ENCODE measurements at places on chromosomes 6 and 20.

DNA sequence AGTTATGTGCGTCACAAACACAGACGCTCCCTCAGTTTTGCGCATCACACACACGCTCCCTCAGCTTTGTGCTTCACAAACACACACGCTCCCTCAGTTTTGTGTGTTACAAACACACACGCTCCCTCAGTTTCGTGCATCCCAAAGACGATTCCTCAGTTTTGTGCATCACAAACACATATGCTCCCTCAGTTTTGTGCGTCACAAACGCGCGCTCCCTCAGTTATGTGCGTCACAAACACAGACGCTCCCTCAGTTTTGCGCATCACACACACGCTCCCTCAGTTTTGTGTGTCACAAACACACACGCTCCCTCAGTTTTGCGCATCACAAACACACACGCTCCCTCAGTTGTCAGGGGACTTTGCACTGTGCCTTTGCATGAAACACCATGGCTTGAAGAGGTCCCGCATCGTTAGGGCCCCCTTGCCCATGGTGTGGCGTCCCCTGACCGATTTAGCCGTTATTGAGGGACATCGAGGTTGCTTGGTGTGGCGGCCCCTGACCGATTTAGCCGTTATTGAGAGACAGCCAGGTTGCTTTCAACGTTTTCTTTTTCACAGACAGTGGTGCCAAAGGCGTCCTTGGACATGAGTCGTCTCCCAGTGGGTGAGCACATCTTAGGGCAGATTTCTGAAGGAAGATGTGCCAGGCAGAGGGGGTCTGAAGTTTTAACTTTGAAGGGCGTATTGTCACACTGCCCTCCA is 28.1 kb upstream of the MYT1 start:
- DNase-seq, result no peak

DNA sequence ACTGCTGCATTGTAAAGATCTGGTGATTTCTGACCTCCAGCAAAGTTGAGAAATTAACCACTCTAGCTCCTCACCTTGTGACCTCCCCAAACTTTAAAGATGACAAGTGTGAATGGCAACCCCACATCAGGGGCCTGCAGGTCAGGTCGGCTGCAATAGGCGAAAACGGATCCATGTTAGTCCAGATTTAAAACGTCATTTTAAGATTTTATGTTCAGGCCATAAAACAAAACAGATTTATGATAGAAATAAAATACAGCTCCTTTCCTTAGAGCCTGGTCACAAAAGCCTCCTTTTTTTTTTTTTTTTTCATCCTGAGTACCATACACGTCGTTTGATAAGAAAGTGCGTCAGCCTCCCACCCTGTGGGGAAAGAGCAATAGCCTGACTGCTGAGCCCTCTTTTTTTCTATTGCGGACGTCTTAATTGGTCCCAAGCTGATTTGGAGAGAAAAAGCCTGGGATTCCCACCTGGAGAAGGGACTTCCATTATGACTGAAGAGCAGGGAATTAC is 519.2 kb upstream of the NOX3 start:
- DNase-seq, result no peak

DNA sequence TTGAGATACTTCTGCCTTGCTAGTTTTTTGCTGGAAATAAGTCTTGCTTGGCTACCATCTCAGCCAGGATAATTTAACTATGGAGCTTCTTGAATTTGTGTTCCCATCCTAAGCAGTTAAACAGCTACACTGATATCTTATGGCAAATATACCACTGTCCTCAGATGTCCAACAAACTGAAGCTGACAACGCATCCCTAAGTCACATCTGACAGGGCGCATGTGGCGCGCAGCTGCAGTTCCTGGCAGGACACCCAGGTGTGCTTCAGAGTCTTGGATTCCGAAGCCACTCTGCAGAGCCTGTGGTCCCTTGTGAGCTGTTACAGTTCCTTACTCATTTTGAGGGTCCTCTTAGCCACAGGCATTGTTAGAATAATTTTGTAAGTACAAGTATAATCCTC is 127.9 kb downstream of the WDR27 start:
- no peak for DNase-seq

GRCh38 chr6:21953831-21954801 is 342.7 kb downstream of the PRL start:
- DNase-seq, result peak; percentile 76

GRCh38 chr6:42453031-42453653 is 1.4 kb upstream of the TRERF1 start:
- peak; percentile 97 for DNase-seq

GRCh38 chr6:10411131-10411970 is 3.5 kb downstream of the TFAP2A start:
- DNase-seq, result no peak

GRCh38 chr6:139219271-139219729 is 72.5 kb downstream of the TXLNB start:
- DNase-seq, result peak; percentile 94

DNA sequence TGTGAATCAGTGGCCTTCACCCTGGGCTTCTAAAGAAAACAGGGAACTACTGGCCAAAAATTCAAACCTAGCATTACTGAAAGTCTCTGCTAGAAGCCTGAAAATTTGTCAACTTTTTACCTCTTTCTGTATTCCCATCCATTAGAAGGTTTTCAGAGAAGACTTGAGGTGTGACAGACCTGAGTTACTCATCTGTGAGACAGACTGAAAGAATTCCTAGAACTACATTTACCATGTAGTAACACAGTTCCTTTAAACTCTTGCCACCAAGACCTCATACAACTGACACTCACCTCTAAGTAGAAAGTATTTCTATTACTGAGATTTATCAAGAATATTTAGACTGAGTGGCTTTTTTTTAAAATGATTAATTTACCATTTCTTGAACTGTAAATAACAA is 4.5 kb downstream of the DPM1 start:
- no peak for DNase-seq

- DNase-seq, result no peak
Measured at GRCh38 chr6:12049165-12049564, 37.1 kb downstream of the HIVEP1 start.

GRCh38 chr6:138107752-138108592 is 753 bp upstream of the PERP start:
- DNase-seq, result no peak

- no peak for DNase-seq
Measured at GRCh38 chr20:60541991-60542390, 583.8 kb downstream of the CDH26 start.

GRCh38 chr6:106169517-106169916 is 83.4 kb downstream of the PRDM1 start:
- no peak for DNase-seq

DNA sequence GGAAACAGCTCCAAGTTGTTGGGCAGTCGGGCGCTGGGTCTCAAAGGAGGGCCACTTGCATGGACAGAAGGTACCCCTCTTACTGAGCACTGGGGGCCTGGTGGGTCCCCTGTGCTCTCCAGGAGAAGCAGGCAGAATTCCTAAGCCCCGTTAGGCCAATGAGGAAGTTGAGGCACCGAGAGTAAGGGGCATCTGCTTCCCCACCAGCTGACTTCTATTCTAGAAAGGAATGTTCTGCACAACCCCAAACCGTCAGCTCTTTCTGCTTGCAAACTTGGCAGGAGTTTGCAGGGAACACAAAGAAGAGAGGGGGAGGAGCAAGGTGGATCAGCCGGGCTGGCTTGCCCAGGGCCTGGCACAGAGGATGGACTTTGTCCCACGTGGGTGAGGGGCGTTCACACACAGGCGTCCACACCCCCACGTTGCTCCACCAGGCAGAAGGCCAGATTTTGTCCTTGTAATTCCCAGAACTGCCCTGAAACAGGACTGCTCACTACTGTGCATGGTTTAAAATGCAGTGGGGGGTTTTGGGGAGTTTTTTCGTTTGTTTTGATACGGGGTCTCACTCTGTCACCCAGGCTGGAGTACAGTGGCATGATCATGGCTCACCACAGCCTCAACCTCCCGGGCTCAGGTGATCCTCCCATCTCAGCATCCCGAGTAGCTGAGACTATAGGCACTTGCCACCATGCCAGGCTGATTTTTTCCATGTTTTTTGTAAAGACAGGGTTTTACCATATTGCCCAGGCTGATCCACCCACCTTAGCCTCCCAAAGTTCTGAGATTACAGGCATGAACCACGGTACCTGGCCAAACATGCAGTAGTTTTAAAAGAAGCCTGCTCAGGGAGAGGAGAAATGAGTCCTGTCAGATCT is 93.3 kb downstream of the SNX5 start:
- peak; percentile 58 for DNase-seq

GRCh38 chr20:54293526-54293925 is 85.6 kb downstream of the PFDN4 start:
- no peak for DNase-seq

DNA sequence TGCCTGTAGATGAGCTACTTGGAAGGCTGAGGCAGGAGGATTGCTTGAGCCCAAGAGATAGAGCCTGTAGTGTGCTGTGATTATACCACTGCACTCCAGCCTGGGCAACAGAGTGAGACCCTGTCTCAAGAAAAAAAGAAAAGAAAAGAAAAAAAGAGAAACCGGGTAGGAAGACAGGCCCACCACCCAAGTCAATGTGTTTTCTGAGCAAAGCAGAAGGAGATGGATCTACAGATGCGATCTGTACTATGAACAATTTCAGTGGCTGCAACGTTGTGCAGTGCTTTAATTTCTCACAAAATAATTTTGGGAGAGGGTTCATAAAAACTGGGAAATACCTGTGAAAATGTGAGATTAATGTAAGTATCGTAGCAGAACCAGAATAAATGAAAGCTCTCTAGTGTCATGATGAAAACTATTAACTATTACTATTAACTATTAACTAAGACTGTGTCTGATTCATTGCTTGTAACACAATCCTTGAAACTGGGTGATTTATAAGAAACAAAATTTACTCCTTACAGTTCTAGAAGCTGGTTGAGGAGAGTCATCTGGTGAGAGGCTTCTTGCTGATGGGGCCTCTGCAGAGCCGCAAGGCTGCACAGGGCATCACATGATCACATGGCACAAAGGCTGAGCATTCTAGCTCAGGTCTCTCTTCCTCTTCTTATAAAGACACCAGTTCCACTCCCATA is 233.1 kb upstream of the ZNF217 start:
- DNase-seq, result no peak

- DNase-seq, result no peak
Measured at GRCh38 chr6:168638468-168639271, 197.7 kb downstream of the SMOC2 start.

- no peak for DNase-seq
Measured at GRCh38 chr20:35901678-35902544, 52.4 kb downstream of the SCAND1 start.

DNA sequence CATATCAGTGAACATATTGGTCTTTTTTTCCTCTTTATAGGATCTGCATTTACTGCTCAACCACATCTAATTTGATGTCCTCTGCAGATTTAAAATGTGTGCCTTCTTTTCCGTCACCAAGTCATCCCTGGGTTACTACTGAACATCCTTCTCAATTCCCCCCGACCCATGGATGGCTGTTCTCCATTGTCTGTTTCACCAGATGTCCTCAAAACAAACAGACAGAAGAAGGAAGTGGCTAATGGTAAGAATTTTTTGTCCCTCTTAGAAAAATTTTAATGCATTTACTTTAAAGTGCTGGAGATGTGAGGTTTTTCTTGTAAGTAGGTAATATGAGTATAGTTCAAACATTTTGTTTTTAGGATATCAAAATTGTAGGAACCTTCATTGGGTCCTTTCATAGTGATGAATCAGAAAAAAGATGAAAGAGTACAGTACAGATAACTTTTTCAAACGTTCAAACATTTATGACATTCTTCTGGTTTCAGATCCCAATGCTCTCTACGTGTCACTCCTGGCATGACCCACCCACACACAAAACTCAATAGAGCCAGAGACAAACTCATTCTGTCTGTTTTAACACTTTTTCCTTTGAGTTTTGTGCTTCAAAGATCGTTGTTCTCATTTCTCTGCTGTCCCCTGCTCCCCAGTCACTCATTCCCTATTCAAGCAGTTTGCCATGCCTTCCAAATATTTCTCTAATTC is 276.4 kb downstream of the PRL start:
- DNase-seq, result no peak

DNA sequence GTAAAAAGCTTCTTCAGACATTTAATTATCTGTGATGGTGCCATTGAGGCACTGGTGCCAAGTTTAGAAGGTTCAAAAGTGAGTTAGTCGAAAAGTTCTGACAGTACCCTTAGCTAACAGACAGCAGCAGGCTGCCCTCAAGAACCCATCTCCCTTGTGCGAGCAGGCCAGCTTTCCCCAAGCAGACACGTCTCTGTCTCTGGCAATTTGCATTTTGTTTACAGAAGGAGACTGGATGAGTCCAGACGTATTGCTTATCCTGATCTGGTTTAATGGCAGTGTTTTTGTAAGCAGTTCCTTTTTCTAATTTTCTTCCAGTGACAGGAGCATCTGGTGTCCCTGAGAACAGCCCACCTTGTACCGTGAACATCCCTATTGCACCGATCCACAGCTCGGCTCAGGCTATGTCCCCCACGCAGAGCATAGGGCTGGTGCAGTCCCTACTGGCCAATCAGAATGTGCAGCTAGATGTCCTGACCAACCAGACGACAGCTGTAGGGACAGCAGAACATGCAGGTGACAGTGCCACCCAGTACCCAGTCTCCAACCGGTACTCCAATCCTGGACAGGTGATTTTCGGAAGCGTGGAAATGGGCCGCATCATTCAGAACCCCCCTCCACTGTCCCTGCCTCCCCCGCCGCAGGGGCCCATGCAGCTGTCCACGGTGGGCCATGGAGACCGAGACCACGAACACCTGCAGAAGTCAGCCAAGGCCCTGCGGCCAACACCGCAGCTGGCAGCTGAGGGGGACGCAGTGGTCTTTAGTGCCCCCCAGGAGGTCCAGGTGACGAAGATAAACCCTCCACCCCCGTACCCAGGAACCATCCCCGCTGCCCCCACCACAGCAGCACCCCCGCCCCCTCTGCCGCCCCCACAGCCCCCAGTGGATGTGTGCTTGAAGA is 58.3 kb upstream of the TMEM181 start:
- no peak for DNase-seq

DNA sequence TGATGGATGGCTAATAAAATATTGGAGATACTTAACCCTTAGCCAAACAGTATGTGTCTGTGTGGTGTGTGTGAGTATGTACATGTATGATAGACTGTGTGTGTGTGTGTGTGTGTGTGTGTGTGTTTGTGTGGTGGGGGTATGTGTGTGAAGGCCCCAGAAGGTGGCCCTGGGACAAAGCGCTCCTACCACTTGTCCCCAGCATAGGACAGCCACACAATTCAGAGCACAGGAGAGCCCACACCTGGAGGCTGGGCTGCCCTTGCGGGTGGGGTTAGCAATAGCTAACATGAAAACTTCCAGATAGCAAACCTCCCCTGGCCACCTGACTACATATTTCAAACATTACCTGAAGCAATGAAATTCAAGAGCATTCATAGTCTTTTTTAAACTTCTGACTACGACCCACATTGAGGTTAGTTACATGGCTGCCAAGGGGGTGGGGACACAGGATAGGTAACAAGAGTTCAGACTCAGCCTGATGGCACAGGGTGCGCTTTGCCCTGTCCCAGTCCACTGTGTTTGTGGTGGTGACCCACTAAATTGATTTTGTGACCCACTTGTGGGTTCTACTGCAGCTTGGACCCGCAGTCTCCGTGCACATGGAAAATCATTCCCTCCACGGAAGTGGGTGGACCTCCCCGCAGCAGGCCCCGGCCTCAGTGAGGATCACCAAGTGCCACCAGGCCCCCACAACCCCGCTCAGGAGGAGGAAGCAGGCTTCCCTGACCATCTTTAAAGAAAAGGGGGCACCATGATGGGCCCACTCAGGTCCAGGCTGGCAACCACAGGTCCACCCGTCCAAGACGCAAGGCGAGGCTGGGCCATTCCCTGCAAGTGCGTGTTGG is 34.8 kb downstream of the ZC3H12D start:
- DNase-seq, result no peak

GRCh38 chr20:11499101-11499634 is 418.5 kb upstream of the BTBD3 start:
- DNase-seq, result no peak
